Glomerular endothelial cell (primary cell): ENCODE measurements at places on chromosomes 4 and X. TPM values are rescaled to one million over a fixed set of nuclear protein-coding genes. Genes with fewer than 3 reads are reported as not detected.
A peak's percentile ranks its signal among the peaks of the same experiment; 100 is the strongest.

GRCh38 chr4:7189475-7190277, 2.7 kb upstream of the SORCS2 start:
- DNase-seq: no peak

- DNase-seq: no peak
These were observed 55.3 kb downstream of the FIP1L1 start for GRCh38 chr4:53432528-53433424.

- DNase-seq: no peak
These were observed 10.5 kb downstream of the NELFA start for GRCh38 chr4:1998296-1998695.

KIAA1210 gene
- total RNA-seq: not detected in 2 replicates

DNA sequence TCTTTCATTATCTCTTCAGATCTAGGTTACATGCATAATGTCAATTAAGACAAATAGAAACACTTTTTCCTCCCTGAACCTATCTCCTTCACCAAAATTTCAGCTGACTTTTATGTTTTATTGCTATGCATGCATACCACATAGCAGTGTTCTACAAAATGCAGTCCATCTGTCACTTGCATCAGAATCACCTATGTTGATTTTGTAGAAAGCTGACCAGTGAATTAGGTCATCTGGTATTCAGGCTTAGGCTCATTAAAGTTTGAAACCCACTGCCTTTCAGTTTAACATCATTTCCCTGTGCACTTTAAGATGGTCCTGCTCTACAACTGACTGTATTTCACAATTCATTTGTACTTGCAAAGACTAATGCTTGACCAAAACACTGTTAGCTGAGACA, 277.9 kb downstream of the CFAP299 start:
- no peak for DNase-seq

DMRTC1 gene
- not detected in 2 replicates for total RNA-seq

DNA sequence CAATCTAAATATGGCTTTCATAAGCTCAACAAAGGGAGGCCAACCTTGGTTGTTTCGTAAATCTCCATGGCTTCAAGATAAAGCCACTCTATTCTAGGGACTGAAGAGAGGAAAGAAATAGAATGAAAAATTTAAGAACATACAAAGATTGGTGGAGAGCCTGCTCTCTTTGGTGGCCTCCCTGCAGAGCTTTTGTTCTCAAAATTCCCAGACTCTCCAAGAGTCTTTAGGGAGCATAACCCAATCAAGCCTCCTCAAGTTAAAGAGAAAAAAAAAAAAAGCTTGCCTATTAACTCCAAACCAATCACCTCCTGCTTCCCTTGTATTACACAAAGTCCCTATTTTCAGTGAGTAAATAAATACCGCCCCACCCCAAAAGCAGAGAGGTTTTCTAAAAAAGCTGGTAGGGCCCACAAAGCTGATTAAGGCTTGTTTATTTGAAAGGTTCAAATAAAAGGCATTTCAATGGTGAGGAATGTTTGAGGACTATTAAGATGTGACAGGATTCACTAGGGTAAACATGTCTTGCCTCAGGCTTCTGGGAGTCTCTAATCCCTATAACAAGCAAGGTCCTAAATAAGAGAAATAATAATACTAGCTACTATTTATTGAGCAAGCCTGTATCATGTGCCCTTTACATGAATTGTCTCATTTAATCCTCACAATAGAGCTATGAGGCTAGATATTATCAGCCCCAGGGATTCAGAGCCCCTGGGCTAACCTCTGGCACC, 71.6 kb downstream of the GPC3 start:
- DNase-seq: no peak

GRCh38 chr4:150960079-150960478, 55.0 kb downstream of the LRBA start:
- DNase-seq: no peak

DNA sequence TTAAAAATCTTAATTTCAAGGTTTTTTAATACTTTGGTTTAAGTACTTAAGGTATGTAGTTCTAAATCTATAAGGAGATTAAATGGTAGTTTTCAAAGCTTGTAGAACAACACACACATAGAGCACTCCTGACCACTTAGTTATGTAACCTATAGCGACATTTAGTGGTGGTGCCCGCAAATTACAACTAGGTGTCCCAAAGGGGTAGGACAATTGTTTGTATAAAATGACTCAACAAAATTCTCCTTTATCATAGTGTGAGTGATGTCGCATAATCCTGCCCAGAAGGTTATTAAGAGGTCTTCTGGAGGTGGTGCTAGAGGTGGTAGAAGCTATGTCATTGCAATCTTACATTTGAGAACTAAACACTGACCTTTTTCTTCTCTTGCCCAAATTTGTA, 373.0 kb upstream of the RASGEF1B start:
- DNase-seq: peak; percentile 27

HPSE gene
- total RNA-seq: 3.5 and 6.0 TPM in 2 replicates

DNA sequence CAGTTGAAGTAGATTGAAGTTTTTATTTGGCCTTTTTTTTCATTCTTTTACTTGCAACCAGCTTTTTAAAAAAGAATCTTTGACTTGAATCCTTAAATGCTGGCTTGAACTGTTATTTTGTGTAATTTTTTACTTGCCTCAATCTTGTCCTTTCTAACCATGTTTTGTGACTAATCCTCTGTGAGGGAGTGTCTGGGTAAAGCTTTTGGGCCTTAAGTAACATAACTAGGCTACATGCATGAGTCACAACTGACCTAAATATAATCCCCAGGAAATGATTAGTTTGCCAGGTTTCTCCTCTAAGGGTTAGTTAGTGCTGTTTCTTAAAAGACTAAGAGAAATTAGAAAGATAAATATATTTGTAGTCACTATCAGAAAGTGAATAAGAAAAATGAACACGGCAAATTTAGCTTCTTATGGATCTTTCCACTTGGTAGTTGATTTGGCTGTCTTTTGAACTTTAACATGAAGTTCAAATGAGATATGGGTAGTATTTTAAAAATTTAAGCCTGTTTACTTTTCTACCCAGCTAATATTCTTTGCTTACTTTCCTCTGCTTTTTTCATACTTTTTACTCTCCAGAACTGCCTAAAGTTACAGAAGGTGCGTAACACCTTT, 13.0 kb downstream of the EXOC1 start:
- peak; percentile 89 for DNase-seq

DNA sequence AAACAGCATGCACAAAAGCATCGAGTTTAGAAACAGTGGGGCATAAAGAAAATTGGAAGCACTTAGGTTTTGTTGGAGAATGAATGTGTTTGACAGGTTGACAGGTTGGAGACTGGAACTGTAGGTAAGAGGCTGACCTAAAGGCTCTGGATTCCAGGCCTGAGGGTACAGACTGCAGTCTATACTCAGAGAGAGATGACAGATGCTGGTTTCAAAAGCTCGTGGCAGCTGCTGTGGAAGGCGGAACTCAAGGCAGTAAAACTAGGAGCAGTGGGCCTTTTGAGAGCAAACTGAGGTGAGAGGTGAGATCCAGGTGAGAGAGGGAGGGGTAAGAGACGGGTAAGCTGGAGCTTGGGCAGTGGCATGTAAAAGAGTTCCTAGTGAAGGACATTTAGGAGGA, 415.2 kb downstream of the TRIML1 start:
- no peak for DNase-seq

GRCh38 chrX:132651421-132652086, 162.7 kb upstream of the MBNL3 start:
- no peak for DNase-seq

- no peak for DNase-seq
These were observed 52.6 kb downstream of the HMX1 start for GRCh38 chr4:8819019-8819418.

DNA sequence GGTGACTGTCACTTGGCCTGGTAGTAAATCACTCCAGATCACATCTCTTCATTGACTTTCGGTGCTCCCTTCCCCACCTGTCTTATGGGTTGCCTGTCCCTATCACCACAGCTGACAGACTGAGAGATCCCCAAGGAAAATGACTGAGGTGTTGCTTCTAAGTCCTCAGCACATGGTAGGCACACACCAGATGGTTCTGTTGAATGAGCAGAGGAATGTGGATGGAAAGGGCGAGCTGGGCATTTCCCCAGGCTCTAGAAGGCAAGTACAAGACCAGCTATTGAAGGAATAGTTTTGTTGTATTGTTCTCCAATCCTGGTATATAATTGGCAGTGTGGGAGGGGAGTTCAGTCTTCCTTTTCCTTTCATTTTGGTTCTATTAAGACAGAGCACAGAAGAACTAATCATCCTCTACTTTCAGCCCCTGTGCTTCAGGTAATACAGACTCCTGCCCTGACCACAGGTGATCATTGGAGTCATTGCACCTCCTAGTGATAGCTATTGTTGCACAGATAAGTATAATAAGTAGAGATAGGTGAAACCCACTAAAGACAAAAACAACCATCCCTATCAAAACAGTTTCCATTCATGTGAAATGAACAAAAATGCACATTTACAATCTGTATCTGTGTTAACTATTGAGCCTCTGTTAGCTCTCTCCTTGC, 158.6 kb downstream of the TRAM1L1 start:
- no peak for DNase-seq

- DNase-seq: no peak
These were observed 949.9 kb downstream of the TECRL start for GRCh38 chr4:63459329-63459728.

DNA sequence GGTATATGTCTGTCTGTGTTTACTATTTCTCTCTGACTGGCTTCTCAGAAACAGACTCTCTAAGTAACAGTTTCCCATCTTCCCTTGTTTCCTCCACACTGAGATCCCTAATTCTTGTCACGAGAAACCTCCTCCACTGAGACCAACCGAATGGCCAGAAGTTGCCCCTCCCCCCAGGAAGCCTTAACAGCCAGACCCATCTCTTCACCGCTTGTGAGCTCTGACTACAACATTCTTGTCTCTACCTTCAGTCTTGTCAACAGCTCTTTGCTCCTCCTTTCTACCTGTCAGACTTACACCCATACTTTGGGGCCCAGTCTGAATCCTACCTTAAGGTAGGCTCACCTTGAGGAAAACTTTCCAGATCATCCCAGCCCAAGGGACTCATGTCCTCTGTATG, 90.8 kb downstream of the NHSL2 start:
- no peak for DNase-seq

DNA sequence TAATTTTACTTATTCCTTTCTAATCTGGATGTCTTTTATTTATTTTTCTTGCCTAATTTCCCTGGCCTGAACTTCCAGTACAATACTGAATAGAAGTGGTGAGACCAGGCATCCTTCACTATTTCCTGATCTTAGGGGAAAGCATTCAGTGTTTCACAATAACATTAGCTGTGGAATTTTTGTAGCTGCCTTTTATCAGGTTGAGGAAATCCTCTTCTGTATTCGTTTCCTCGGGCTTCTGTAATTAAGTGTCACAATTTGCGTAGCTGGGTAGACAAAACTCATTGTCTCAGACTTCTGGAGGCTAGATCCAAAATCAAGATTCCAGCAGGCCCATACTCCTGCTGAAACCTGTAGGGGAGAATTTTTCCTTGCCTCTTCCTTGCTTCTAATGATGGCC, 598.4 kb upstream of the FTHL17 start:
- peak; percentile 47 for DNase-seq

DNA sequence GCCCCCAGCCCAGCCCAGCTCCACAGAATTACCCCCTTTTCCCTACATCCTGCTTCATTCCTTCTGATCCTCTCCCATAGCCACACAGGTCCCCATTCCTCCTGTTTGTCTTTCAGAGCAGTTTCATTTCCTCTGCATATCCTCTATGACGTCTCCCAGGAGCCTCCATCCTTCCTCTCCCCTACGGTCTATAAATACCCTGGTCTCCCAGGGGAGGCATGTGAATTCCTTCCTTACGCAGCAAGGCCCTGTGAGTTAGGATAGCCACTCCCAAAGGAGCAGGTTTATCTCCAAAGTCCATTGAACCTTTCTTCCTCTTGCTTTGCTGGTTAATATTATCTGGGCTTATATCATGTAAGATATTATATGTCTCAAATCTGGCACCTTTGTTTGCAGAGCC, 8.4 kb upstream of the APLN start:
- no peak for DNase-seq

KLHL13 gene
- 3.9 and 6.2 TPM in 2 replicates for total RNA-seq

XPNPEP2 gene
- total RNA-seq: not detected in 2 replicates

DNA sequence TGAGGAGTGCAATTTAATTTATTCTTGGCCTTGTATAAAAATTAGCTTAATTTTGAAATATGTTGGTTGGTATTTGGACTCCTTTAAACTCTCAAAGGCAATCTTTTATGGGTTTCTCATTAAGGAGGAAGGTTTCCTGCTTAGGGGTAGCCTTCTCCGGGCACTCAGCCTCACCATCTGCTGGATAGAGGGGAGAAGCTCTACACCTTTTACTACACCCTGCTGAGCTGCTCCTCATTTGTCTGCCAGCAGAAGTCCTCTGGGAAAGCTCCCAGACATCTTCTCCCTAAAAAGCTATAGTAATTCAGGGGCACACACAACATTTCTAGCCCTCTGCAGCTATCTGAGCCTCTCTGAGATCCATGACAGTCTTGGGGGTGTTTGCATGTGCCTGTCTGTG, 179.1 kb downstream of the SOWAHB start:
- no peak for DNase-seq

- no peak for DNase-seq
These were observed 133.0 kb downstream of the KLHL8 start for GRCh38 chr4:87087420-87087819.

DNA sequence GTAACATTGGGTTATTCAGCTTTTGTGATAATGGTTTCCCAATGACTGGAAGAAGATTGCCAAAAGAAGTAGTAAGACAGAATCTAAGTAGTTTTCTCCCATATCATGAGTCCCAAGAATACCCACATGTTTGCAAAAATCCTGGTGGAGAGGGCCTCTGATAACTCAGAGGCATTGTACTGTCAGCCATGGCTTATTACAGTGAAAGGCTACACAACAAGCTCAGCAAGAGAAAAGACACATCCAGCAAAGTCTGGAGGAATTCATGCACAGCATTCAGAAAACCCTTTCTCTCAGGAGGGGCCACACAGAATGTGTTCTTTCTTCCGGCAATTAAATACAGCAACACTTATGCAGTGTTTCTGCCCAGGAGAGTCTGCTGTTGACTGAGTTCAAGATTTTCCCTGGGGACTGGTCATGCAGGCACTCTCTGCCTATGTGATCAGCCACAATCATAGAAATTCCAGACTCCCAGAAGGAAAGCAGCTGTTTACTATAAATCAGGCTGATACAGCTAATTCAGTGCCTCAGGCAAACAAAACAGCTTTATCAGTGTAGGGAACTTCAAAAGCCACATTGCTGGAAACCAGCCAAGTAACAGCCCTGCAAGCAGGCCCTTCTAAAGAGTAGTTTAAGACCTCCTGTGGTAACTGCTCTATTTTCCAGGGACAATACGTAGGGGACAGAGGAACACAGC, 937.1 kb downstream of the CCSER1 start:
- DNase-seq: peak; percentile 18

SULT1B1 gene
- 0.24 and 1.1 TPM in 2 replicates for total RNA-seq
